A549 treated with GW870086 at 1 μM for 4 hours (cell line): ENCODE measurements at places on chromosomes 5 and 9. TPM values are rescaled to one million over a fixed set of nuclear protein-coding genes. Genes with fewer than 3 reads are reported as not detected.

The TMEM232 gene
- total RNA-seq = 0.19 to 0.28 TPM in 2 of 5 replicates, not detected in the others

The PCDHA12 gene
- 2.5 to 3.4 TPM (median 3.1 TPM) in 5 replicates for total RNA-seq

The BTF3 gene
- total RNA-seq = 1,066 to 1,173 TPM (median 1,102 TPM) in 5 replicates

The GABRA1 gene
- not detected in 5 replicates for total RNA-seq

The CYLC2 gene
- not detected in 5 replicates for total RNA-seq
